ENCODE measurements at places on chromosomes 7 and 10.

GRCh38 chr7:132381742-132382472, 194.4 kb downstream of the PLXNA4 start:
- DNase-seq, result no peak

- no peak for DNase-seq
Observed at GRCh38 chr7:50185208-50185607, 92.2 kb upstream of the ZPBP start.

DNA sequence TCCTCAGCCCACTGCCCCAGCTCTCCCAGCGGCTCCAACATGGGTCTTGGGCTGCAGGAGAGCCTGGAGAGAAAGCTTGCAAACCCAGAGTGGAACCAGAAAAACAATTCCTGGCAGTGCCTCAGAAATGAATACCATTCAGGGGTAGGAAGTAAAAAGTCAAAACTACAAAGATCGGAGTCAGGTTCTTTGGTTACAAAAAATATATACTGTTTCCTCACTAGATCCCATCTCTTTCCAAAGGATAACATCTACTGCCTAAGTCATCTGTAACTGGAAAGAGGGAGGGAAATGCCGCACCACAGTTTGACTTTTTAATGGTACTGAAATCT, 14.9 kb downstream of the CREB3L2 start:
- DNase-seq, result no peak

DNA sequence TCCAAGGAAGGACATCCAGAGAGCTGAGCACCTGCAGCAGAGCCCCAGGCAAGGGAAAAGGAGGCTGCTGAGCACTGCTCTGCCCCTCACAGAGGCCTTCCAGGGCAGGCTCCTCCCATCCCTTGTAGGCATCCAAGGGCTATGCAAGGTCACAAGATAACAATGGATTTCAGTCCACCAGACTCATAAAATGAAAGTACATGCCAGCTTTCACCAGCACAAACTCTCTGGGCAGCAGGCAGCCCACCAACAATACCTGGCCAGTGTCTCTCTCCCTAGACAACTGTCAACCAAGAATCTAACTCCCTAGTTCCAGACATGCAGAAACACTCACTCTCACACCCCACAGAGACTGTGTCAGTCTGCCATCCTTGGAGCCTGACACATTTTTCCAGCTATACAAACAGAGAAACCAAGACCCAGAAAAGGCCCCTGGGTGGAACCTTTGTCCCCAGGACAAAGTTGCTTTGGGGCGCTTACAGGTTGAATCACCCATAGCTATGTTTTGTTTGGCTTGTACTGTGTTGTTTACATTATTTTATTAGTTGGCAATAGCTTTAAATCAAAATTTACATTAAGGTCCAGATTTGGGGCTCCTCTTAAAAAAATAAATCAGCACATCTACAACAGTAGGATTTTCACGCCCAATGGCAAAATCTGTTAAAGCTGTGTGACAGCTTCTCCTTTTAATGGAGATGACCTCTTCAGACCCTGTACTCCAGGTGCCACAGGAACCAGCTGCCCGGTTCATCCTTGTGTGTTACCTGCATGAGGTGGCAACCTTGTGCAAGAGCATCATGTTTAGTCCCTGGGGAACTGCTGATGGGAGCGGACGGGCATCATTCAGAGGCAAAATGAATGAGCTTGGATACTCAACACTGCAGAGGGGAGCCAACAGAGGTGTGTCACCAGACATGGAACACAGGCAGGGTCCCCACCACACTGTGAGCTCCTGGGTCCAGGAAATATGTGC, 5.2 kb downstream of the GRID1 start:
- no peak for DNase-seq

DNA sequence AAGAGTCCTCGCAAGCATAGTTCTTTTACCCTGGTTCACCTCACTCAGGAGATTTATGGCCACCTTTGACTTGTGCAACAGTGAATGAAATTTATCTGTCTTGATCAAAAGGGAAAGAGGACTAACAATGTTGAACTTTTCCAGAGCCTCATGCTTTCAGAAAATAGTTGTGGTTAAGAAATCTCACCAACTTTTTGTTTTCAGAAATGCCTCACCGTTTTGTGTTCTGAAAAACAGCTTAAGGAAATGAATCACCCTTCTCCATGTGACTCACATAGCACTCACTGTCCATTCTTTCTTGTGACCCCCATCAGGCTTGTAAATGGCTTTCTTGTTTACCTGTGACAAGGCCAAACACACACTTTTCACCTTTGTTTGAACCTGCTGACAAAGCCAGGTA, 148.6 kb upstream of the FAM3C start:
- no peak for DNase-seq

DNA sequence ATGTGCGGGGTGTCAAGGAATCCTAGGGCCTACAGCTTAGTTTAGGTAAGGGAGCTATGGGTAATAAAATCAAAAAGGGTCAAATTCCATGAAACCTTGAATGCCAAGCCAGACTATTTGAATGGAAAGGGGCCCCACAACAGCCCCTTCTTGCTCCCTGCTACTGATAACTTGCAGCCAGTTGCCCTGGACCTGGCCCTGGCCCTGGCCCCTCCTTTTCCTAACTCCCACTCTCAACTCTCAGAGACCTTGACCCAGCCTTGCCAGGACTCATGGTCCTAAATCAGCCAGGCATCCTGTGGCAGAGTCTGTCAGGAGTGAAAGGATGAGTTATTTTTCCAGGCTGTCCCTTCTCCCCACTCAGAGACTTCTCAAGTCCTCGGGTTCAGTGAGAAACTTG, 5.9 kb downstream of the KCNIP2 start:
- DNase-seq, result no peak

GRCh38 chr10:33861833-33862232, 527.4 kb upstream of the NRP1 start:
- DNase-seq, result no peak

DNA sequence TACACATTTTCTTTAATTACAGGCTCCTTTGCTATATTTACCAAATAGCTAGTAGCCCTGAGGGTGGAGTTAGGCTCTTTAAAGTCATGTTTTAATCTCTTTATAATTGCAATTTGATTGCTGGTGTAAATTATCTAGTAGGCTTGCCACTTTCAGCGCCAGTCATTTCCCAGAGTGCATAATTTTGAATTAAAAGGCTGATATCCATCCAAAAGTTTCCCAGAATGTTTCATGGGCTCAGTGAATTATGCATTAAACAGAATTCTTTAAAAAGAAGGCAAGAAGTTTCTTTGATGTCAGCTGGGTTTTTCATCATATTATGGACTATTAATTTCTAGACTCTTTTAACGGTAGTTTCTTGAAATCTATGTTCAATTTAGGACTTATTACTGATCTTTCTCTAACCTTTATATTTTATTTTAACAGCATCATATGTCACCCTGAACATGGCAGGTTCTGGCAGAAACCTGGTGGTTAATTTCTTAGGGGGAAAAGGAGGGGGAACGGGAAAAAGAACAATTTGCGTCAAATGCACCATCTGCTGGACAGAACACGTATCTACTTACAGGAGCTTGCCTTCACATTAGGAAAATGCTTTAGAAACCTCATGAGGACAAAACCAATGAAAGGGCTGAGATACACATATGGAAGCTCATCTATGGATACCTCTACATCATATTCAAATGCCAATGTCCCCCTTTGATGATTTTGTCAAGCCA, 171.1 kb downstream of the GRM3 start:
- no peak for DNase-seq

GRCh38 chr7:139953229-139953628, 109.5 kb downstream of the PARP12 start:
- no peak for DNase-seq

GRCh38 chr10:84179059-84179710, 5.6 kb downstream of the GPR15LG start:
- peak; percentile 23 for DNase-seq

DNA sequence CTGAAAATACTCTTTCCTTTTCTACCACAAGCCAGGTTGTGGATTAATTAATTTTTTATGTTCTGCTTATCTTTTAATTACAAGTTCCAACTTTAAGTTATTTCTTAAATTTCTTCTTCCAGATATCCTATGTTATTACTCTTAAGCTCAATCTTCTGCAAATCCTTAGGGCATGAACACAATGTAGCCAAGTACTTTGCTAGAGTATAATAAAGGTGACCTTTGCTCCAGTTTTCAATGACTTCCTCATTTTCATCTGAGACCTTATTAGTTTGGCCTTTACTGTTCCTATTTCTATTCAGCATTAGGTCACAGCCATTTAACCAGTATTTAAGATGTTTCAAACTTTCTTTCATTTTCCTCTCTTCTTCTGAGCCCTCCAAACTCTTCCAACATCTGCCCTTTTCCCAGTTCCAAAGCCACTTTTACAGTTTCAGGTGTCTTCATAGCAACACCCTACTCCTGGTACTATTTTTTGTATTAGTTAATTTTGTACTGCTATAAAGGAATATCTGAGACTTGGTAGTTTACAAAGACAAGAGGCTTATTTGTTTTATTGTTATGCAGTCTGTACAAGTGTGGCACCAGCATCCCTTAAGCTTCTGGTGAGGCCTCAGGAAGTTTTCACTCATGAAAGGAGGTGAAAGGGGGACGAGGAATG, 886.2 kb upstream of the GHITM start:
- DNase-seq, result no peak

DNA sequence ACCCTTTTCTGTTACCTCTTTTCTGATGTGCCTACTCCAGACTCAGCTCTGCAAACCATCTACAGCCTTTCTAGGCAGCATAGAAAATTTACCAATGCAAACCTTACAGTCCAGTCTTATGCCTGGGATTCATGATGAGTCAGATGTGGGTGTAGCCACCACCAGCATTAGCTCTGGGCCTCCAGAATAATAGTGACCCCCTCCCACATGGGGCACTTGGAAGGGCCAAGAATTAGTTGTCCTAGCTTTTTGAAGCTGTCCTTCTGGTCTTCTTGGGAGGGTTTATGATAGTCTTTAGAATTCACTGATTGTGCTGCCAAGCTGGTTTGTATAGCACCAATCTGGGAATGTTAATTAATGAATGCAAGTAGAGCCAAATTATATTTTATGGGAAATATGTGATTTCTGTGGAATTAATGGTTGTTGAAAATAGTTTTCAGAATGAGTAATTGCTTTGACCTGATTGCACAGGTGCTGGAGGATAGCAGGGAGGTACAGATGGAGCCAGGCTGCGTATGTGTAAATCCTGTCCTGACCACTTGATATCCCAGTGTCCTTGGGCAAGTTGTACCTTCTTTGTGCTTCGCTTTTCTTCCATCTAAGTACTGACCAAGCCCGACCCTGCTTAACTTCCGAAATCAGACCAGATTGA, 94.8 kb downstream of the CPED1 start:
- no peak for DNase-seq

GRCh38 chr7:92875719-92876118, 39.3 kb upstream of the CDK6 start:
- no peak for DNase-seq
